ENCODE measurements at places on chromosomes 1 and 21.
A peak's percentile ranks its signal among the peaks of the same experiment; 100 is the strongest.

GRCh38 chr1:116478621-116479020 is 92.2 kb downstream of the CD58 start:
- DNase-seq: no peak

- no peak for DNase-seq
These were observed 8.2 kb downstream of the SYTL1 start for GRCh38 chr1:27349784-27350662.

DNA sequence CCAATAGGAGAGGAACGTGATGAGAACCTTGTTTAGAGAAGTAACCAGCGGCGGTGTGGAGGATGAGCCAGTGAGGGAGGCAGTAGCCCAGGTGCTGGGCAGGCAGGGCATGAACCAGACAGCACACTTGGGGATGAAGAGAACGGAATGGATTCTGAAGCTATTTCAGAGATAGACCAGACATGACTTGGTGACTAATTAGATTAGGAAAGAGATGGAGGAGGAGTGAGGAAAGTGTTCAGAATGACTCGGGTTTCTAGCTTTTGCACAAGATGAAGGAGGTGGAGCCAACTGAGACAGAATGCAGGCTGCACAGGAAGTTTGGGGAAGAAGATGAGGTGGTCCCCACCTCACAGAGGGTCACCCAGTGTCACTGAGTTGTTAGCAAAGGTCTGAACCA is 5.1 kb downstream of the PEF1 start:
- no peak for DNase-seq

DNA sequence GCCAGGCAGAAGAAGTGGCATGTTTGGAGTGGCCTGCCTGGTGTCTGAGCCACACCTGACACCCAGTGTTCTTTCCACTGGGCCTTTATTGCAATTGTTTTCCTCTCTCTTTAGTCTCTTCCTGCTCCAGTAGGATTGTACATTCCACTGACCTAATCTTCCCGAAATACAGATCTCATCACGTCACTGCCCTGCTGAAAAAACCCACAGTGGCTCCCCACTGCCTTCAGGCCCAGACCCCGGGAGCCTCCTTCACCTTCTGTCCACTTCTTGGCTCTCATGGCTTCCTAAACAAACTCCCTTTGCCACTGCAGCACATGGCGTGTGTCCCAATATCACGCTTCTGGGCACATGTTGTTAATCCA is 25.3 kb upstream of the ATP5PO start:
- DNase-seq: no peak

GRCh38 chr21:38794978-38795377 is 10.8 kb upstream of the ETS2 start:
- no peak for DNase-seq

DNA sequence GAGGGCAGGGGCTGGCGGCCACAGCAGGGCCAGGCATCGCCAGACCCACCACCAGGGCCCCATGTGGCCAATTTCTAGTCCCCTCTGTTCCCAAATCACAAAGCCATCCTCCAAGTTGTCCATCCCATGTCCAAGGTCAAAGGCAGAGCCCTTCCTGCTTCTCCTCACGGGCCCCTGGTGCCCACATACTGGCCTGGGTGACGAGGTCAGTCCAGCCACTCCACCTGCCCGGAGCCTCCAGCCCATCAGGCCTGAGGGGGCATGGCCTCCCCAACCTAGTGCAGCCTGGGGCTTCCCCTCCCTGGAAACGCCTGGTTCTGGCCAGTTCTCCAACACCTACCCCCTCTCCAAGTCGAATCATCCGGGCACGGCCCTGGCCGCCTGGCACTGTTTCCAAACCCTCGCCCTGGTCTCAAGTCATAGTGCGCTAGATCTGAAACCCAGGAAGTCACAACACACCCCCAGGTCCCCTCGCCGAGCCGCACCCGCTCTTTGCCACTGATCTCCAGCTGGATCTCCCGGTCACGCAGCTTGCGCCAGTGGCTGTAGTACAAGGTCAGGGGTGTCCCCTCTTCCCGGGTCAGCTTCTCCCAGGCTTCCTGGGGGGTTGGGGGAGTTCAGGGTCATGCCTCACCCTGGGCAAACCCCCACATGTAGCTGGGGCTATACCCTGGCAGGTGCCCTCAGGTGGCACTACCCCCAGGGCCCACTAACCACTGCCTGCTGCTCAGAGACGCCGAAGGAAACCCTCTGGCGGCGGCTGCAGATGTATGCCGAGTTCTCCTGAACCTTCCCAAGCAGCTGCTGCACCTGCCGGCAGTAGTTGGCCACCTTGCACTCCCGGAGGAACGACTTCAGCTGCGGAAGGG is 13.1 kb downstream of the NOC2L start:
- no peak for DNase-seq

DNA sequence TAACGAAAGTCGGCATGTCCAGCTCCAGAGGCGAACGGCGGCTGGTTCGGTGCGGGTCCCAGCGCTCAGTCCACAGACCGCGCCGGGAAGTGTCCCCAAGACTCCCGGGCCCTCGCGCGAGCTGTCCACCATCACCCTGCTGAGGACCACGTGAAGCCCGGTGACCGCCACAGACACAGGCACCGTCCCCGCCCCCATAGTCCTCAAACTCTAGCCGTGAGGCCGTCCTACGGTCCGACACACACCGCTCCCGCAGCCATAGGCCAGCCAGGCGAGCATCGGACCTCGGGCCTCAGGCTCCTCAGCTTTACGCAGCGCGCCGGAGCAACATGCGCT is 535 bp downstream of the SETD4 start:
- no peak for DNase-seq

DNA sequence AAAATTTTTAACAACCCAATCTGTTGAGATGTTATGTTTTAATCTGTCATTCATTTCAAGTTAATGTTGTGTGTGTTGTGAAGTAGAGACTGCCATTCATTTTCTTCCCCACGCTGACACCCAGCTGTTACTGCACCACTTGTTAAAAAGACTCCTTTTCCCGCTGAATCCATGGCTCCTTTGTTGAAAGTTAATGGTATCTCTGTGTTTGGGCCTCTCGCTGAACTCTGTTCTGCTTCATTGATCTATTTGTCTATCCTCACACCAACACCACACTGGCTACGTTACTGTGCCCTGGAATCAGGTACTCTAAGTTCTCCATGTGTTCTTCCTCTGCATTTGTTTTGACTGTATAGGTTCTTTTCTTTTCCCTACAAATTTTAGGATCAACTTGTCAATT is 58.2 kb downstream of the PDE9A start:
- no peak for DNase-seq

DNA sequence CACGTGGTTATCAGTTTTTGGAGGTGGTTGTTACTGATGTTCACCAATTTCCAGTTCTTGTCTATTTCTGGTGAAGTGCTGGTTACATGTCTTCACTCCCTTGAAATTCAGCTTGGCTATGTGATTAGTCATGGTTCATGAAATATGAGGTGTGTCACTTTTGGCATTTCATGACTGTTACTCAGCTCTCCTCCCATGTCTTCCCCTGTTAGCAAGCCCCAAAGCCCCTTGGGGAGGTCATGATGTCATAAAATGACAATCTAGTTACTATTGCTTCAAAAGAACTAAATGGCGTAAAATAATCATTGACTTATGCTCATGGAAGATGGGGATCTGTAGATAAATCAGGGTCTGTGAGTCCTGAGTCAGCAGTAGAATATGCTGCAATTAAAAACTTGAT is 425.1 kb downstream of the SETD4 start:
- no peak for DNase-seq

GRCh38 chr1:227941509-227942020 is 6.2 kb downstream of the WNT9A start:
- no peak for DNase-seq

DNA sequence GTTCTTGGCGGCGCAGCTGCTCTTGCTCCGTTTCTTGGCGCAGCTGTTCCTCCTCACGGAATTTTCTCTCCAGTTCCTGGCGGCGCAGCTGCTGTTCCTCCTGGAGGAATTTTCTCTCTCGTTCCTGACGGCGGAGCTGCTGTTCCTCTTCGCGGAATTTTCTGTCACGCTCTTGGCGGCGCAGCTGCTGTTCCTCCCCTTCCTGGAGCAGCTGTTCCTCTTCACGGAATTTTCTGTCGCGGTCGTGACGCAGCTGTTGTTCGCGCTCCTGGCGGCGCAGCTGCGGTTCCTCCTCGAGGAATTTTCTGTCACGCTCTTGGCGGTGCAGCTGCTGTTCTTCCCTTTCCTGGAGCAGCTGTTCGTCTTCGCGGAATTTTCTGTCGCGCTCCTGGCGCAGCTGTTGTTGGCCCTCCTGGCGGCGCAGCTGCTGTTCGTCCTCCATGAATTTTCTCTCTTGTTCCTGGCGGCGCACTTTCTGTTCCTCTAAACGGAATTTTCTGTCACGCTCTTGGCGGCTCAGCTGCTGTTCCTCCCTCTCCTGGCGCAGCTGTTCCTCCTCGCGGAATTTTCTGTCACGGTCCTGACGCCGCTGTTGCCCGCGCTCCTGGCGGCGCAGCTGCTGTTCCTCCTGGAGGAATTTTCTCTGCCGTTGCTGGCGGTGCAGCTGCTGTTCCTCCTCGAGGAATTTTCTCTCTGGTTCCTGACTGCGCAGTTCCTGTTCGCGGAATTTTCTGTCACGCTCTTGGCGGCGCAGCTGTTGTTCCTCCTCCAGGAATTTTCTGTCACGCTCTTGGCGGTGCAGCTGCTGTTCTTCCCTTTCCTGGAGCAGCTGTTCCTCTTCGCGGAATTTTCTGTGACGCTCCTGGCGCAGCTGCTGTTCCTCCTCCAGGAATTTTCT is 7.0 kb downstream of the TCHH start:
- no peak for DNase-seq

- DNase-seq: no peak
These were observed 67.0 kb upstream of the LRRC53 start for GRCh38 chr1:74579425-74579824.

- peak; percentile 50 for DNase-seq
These were observed 12.4 kb downstream of the NEXN start for GRCh38 chr1:77900687-77901293.

- DNase-seq: no peak
These were observed 9.9 kb upstream of the IL22RA1 start for GRCh38 chr1:24152631-24153494.

DNA sequence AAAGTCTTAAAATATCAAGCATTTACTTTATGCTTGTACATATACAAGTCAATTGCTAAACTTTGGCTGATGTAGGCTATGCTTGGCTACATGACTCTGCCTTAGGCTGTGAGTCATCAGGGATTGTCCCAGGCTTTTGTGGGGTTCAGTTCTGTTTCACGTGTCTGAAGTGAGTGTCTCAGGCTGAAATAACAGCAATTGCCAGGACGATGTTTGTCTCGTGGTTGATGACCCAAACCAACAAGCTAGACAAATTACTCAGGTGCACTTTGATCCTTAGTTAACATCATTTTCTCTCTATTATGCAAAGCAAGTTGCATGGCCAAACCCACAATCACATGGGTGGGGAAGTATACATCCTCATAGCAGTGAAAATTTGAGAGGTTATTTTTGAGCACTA is 410.1 kb downstream of the BRINP3 start:
- DNase-seq: no peak

- no peak for DNase-seq
These were observed 247.7 kb downstream of the PRDM2 start for GRCh38 chr1:13947658-13948057.

DNA sequence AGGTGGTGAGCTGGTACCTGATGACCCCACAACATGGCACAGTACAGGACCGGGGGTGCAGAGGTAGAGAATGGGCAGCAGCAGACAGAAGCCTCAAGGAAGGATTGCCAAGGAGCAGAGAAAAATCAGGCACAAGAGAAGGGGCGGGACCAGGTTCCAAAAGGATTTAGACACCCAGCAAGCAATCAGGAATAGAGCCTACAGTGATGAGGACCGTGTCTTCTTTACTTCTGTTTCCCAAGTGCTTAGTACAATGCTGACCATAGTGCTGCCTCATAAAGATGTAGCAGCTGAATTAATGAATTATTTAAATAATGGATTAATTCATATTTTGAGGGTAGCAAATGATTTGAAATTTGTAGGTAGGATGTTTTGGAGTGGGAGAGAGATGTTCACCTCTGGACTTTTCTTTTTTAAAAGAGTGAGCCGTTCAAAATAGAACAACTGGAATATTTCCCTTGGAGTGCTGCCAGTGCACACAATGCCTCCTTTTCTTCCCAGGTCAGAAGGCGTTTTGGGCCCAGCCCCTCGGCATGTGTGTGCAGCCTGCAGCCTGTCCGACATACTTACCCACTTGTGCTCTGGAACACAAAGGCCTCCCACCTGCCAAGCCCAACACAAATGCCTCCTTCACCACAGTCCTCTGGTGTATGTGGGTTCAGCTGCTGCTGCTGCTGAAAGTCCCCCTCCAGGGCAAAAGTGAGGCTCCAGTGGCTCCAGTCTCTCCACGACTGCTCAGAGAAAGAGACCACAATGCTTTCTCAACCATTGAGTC is 19.6 kb downstream of the KANK4 start:
- peak; percentile 61 for DNase-seq

DNA sequence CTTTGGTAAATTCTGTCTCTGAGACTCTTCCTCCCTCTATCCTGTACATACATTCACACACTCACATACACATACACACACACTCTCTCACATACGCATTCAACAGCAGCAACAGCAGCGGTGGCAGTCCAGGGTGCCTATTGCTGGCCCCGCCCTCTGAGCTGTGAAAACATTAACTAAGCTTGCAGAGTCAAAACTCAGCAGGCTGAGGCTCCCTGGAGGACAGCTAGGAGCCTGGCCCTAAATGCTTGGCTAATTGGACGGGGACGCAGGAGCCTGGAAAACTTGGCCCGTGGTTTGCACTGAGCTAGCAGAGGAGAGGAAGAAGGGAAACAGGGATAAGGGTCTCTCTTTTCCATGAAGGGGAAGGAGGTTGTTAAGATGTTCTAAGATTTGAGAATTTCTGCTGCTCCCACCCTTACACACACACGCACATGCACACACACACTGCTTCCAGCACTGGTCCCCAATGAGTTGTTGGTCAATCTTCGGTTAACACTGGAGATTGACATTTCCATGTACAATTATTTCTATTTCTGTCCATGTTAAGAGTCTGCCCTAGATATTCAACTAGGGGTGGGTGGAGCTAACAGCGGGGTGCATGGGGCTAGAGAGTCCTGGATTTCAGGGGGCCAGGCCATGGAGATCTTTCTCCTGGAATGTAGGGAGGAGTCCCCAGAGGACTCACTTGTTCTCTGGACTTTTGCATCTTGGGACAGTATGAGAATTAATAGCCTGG is 94.2 kb downstream of the PLXNA2 start:
- no peak for DNase-seq

DNA sequence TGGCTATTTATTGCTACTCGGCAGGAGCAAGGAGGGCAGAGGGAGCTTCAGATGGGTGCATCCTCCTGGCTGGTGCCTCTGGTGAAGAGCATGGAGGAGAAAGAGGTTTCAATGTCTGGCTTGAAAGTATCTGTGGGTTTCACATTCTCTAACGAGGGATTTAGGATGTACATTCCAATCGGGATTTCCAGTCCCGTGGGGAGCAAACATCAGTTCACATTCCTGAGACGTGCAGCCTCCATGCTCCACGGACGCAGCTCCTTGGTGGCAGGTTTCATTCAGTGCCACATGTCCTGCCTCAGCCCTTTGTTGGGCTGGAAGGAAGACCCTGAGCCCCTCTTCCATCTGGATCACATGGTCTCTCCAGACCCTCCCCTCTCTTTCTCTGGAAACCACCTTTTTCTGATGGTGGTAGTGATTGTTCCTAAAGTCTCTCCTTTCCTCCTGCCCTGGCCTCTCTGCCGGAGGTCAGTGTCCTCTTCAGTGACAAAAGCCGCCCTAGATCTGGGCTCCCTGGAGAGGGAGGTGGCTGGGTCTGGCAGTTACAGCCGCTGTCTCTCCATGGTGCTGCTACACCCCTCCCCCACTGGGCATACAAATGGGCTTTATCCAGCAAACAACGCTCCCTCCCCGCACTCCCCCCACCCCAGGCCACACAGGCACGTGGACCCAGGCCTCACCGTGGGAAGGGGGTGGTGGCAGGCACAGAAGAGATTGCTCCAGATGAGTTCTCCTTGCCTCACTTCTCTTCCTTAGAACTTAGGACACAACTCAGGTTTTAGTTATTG is 826 bp upstream of the CA14 start:
- DNase-seq: peak; percentile 75

Data from midbrain (tissue), 1 donor.